Activated CD4-positive, alpha-beta T cell treated with anti-CD3 and anti-CD28 coated beads, Interleukin-2, Interleukin-6, amounts not matched to agents 100 ng/mL and 50 ng/mL, durations not matched to agents 16 hours and 8 hours (primary cell): ENCODE measurements at places on chromosomes 2 and 18.
A peak's percentile ranks its signal among the peaks of the same experiment; 100 is the strongest.

GRCh38 chr18:59823596-59824195, 76.1 kb upstream of the PMAIP1 start:
- DNase-seq: peak; percentile 69

DNA sequence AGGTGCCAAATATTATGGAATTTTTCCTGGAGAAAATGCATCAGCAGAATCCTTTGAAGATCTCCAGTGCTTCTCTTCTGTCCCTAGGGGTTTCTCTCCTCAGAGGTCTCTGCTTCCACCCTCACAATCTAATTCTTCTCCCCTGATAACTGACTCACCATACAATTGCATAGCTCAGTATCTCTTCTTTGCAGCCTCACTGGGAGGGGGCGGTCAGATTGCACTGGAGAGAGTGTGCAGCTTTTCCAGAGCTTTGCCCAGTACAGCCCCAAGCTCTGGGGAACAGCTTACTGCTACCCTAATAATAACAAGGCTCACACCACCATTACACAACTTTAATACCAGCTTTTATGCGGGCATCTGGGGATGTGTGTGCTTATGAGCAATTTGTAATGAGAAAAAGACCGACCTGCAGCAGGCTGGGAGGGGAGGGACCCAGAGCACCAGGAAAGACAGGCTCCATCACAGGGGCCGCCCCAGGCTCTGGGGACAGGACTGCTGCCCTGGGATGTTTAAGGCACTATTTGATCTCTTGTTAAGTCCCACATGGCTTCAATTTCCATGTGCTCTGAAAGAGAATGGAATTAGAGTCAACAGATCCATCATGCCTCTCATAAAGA, 276.6 kb upstream of the SIX2 start:
- no peak for DNase-seq

GRCh38 chr2:108978709-108979111, 10.3 kb downstream of the EDAR start:
- DNase-seq: no peak

- DNase-seq: no peak
These were observed 205.2 kb upstream of the RGPD4 start for GRCh38 chr2:107621186-107622165.

- DNase-seq: no peak
These were observed 3.7 kb upstream of the AQP12A start for GRCh38 chr2:240687741-240688552.

- no peak for DNase-seq
These were observed 135.9 kb downstream of the ATAD2B start for GRCh38 chr2:23791030-23791429.

GRCh38 chr2:207180741-207181140, 15.0 kb upstream of the KLF7 start:
- DNase-seq: no peak

- no peak for DNase-seq
These were observed 41.7 kb downstream of the CYP20A1 start for GRCh38 chr2:203280428-203281064.

GRCh38 chr2:145220496-145220895, 700.6 kb upstream of the ZEB2 start:
- DNase-seq: no peak

DNA sequence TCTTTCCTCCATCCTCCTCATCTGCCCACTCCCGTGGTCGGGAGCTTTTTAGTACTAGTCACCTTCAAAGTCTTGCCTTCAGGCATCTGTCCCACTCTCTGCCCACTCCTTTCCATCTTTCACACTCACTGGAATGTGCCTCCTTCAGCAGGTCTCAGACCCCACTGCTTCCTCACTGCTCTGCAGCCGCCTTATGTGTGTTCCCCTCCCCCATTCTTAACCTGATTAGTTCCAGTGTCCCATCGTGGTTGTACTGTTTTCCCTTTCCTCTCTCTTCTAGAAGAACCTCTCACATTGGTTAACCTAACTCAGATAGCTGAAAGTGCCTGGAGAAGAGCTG, 3.0 kb downstream of the ARMC9 start:
- no peak for DNase-seq

DNA sequence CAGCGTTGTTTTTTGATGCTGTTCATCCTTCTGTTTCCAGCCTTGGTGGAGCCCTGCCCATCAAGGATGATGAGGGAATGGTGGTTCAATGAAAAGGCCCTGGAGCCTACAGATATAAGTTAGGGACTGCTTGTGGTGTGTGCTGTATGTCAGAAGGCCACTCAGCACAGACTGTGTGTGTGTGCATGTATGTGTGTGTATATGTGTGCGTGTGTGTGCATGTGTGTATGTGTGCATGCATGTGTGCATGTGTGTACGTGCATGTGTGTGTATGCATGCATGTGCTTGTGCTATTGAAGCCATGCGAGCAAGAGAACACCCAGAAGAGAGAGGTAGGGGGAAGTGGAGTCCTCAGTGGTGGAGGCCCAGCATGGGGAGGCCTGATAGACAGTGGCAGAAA, 304.9 kb downstream of the CYP26B1 start:
- DNase-seq: no peak

DNA sequence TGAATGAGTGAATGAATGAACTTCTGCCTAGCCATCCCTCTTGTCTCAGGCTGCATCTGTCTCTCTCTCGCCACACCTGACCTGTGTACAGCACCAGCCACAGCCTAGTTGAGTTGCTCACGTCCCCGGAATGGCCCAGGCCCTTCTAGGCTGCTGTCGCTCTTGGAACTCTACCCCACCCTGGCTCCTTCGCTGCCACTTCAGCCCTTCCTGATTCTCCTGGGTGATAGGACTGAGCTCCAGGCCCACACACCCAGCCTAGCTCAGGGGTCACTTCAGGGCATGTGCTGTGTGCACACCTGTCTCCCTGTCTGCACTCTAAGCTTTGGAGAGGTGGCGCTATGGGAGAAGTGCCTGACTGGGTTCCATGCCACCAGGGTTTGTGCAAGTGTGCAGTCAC, 236.6 kb downstream of the GLI2 start:
- DNase-seq: no peak

DNA sequence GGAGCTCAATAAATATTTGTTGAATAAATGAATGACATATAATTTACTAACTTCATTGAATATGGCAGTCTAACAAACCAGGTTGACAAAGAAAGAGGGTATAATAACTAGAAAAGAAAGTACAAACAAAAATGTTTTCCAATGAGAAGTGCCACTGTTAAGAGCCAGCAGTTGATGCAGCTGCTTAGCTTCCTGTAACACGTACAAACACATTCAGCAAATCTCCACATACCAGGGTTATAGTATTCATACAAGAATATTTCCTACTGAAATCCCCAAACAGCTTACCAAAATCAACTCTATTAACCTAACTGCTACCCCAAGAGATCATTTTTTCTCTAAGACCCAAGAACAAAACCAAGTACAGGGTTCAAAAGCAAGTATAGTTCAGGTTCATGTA, 77.7 kb downstream of the THADA start:
- DNase-seq: no peak

DNA sequence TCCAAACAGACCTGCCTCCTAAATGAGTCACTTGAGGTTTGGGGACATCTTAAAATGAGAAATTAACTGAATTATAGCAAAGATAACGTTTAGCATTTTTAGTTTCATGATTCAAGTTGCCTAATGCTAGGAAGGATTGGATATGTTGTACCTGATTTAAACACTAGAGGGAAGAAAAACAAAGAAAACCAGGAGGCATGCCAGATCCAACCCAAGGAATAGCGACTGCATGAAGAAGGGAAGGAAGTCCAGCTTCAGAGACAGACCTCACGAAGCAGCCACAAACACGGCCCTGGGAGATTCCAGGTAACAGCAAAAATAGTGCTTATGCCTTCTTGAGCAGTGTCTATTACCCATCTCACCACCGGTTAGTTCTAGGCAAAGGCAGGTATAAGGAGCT, 499.9 kb upstream of the SPHKAP start:
- DNase-seq: no peak

DNA sequence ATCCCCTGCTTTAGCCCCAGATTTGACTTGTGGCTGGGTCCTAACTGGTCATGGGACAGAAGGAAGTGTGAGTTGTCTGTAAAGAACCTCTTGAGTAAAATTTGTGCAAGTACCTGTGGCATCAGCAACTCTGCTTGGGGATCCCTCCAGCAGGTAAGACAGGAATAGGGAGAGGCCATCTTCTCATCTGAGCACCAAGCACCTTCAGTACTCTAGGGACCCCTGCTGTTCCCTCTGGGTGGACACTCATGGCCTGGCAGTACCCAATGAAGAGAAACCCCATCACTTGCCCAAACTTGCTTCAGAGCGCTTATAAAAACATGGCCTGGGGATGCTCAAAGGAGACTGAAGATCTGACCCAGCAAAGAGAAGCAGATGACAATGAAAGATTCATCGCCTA, 297.8 kb downstream of the SP3 start:
- no peak for DNase-seq

DNA sequence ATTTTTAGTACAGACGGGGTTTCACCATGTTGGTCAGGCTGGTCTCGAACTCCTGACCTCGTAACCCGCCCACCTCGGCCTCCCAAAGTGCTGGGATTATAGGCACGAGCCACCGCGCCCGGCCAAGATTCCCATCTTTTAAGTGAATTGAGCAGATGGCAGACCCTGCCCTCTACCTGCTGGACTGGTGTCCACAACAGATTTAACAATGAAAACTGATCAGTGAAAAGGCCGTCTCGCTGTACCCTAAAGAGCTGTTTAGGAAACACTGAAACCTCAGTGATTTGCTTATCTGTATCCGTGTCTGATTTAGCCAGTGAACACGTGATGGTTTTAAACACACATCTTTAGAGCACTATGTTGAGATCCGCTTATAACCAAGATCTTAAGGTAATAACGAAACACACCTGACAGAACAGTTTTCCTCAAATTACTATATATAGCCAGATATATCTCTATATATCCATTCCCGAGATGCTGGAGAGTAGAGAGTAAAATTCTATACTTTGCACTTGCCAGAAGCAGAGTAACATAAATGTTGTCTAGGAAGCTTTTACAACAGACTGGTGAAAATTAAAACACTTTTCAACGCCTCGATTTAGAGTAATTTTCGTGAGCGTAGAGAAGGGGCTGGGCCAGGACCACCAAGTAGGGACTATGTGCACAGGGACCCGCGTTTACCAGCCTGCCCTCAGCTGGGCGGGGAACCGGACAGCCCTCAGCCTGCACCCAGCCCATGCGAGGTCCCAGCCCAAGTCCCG, 594 bp downstream of the FAM161A start:
- peak; percentile 17 for DNase-seq

DNA sequence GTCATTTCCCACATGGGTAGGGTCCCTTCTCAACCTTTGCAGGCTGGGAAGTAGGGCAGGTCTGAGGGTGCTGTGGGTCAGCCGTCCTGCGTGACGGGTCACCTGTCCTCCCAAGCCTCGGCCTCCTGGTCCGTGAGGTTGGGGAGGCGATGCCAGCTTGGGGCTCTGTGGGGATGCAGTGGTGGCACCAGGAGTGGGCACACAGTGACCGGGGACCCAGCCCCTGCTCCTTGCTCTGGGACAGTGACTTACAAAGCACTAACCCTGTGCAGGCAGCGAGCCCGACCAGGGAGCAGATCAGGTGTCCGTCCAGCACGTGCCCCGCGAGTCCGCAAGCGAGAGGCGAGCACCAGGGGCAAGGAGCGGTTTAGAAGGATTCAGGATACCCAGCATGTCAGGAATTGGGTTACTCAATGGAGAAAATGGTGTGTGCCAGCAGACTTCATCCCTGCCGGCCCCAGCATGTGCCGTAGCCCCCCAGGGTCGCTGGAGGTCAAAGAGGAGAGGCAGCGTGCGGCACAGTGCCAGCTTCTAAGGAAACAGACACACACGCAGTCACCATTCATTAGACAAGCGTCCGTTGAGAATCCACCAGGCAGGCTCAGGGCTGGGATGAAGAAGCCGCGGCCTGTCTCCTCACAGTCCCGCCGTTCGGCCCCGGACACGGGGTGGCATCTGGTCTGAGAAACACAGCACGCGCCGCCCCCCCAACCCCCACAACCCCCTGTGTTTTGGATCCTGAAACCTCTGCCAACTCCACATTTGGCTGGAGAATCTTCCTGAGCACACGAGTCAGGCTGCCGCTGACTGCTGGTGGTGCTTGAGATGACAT, 11.7 kb downstream of the COLEC11 start:
- no peak for DNase-seq

- DNase-seq: no peak
These were observed 131.2 kb upstream of the SOX11 start for GRCh38 chr2:5561006-5561405.

GRCh38 chr2:136116813-136117390, 1.0 kb downstream of the CXCR4 start:
- peak; percentile 76 for DNase-seq

- no peak for DNase-seq
These were observed 91.5 kb downstream of the MSH2 start for GRCh38 chr2:47494267-47495130.

DNA sequence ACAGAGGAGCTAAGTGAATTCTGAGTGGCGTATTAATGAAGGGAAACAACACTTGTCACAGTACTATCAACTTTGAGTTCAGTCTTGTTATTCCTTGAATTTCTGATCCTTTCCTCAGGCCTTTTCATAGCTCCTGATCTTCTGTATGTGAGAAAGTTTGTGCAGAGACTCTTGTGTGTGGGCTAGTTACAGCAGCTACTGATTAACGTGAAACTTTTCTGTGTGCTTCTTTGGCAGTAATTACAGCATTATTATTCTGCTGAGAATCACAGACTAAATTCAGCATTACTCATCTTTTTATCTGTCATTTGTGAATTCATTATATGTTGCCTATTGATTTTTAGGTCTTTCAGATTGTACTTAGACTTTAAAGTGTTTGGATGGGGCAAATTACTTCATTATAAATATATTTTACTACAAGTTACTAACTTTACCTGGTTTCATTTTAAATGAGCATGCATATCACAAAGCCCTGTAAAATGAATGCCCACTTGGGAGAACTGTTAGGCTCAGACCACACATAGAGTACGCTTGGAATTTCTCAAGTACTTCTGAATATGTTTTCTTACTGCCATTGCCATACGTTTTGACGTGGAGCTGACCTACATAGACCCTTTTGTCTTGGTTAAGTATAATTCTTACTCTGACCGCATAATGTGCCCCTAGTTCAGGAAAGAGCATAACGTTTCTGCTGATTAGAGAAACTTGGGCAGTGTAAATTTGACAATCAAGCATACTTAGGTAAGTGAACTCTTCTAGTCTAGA, 36.2 kb downstream of the CREB1 start:
- no peak for DNase-seq

- no peak for DNase-seq
These were observed 536.8 kb downstream of the XIRP2 start for GRCh38 chr2:167424803-167425755.
